Stimulated activated effector memory CD8-positive, alpha-beta T cell treated with anti-CD3 and anti-CD28 coated beads, Interleukin-12 subunit alpha, Interleukin-12 subunit beta, amount 100 ng/mL, for 72 hours (primary cell): ENCODE measurements at places on chromosomes 3 and 15.

DNA sequence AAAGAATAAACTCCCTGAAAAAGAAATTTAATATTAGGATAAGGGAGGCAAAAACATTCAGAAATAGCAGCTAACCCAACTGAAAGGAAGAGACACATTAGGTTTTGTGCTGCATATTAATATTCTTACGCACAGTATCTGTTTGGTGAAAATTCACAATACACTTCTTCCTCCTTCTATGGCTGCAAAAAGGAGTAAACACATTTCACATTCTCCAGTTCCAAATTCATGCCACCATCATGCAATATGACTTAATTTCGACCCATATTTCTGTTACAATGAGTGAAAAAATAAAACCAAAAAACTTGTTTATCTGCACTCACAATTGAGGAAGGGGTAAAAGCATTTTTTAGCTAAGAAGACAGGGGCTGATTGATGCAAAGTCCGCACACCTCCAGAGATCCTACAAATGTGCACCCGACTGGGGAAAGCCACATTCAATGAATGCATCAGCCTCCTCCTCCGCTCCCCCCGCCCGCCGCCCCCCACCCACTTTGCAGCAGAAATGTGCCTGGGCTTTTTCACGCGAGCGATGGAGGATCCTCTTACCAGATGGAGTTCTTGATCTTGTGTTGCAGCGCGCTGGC lies 1.0 kb downstream of the RFX7 start:
- no peak for DNase-seq

- DNase-seq: no peak
These were observed 314.5 kb downstream of the TIGIT start for GRCh38 chr3:114608293-114608692.

DNA sequence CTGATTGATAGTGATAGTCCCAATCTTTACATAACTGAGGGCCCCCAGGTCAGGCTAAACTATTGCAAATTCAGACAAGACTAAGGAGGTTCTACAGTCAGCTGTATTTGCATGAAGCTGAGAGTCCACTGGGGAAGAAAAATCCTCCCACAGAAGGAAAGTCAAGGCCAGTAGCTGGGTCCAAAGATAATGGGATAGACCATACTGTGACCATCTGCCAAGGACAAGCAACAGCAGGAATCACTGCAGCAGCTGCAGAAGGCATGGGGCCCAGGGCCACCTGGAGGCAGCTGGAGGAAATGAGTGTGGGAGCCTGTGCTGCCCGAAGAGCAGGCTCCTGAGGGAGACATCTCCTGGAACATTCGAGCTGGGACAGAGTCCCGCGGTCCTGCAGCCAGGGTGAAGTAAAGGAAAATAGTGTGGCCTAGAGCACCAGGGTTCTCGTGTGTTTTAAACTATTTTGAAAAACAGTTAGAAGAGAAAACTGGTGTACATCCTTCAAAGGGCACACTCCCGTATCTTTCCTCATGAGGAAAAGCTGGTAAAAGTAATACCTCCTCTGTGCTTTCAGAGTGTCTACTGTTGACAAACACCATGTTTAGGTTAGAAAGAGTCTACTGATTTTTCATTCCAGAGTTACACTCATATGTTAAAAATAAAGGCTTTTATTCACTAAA lies 13.2 kb upstream of the TMEM212 start:
- no peak for DNase-seq

DNA sequence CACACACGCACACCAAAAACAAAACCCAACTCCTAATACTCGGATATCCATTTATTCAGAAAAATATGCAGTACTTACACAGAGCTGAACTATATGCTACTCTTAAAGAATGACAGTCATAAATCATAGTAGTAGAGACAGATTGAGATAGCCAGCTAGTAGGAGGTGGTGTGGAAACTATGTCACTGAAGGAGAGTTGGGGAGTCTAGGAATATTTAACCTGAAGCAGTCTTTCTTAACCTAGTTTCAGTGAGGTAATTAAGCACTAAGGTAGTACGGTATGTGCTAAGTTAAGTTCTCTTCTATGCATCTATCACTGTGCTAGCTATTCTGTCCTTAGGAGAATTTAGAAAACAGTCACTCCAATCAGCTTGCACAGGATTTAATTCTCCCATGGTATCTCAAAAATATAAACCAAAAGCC lies 54.2 kb downstream of the ANKRD28 start:
- no peak for DNase-seq

GRCh38 chr15:32998979-32999672 lies 195.4 kb downstream of the FMN1 start:
- DNase-seq: no peak

DNA sequence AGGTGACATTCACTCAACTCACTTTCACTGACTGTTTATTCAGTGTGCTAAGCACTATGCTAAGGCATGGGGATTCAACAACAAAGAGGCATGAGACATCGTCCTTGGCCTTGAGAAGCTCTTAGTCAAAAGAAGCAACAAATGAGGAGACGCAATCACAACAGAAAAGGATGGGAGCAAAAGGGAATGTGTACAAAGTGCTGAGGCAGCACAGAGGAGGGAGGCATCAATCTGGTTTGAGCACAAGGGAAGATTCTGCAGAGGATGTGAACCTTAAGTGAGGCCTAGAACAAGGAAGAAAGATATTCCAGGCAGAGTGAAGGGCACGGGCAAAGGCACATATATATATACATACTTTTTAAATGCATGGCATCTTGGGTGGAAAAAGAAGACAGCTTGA lies 151.3 kb downstream of the ERC2 start:
- no peak for DNase-seq
